Umbilical cord (tissue), 2 donors: ENCODE measurements at places on chromosomes 7 and 10.
A peak's percentile ranks its signal among the peaks of the same experiment; 100 is the strongest.

GRCh38 chr7:18903695-18904094 lies 213.7 kb downstream of the TWIST1 start:
- no peak for DNase-seq

DNA sequence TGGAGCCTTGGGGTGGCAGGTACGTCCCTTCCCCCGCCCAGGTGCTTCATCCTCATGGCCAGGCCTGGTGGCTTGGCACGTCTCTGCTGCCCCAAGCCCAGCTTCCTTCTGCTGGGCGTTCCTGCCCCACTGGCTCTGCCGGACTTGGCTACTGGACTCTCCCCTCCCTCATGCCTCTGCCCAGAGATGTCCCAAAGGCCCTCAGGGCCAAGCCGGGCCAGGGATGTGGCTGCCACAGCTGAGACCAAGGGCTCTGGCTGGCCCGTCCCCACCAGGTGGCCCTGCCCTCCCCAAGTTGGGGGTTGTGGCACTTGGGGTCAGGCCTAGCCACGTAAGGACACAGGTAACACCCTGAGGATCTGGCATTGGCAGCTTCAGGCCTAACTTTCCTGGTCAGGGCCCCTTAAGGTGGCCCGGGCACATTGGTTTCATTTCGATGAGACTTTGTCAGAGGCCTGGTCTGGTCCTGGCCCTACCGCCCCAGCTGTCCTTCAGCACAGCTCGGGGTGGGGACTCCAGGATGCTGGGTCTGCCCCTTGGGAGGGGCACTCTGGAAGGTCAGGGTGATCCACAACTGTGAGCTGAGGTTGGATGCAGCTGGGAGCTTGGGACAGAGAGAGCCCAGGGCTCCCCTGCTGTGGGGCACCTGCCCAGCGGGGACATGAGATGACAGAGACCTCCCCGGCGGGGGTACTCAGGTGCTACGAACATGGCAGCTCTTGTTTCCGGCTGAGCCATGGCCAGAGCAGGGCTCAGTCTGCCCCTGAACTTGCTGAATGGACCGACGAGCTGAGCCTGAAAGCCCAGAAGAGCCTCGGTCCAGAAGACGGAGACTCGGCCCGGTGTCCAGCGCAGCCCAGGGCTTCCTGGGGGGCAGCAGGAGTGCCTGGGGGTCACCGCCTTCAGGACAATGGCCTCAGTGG lies 2.9 kb downstream of the BHLHA15 start:
- no peak for DNase-seq

DNA sequence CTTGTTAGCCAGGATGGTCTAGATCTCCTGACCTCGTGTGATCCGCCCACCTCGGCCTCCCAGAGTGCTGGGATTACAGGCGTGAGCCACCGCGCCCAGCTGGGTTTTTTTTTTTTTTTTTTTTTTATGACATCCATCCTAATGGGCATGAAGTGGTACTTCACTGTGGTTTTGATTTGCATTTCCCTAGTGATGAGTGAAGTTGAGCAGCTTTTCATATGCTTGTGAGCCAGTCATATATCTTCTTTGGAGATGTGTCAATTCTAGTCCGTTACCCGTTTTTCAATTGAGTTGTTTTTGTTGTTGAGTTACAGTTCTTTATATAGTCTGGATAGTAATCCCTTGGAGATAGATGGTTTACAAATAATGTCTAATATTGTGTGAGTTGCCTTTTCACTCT lies 127.7 kb downstream of the SMURF1 start:
- DNase-seq: no peak

- peak; percentile 73 for DNase-seq
Measured at GRCh38 chr10:29736366-29737073, 101.7 kb upstream of the SVIL start.

- peak; percentile 14 for DNase-seq
Measured at GRCh38 chr7:35874886-35875285, 74.0 kb downstream of the SEPTIN7 start.

- no peak for DNase-seq
Measured at GRCh38 chr10:85593226-85593772, 773.3 kb downstream of the GRID1 start.

- no peak for DNase-seq
Measured at GRCh38 chr7:56537952-56538351, 421.7 kb upstream of the NUPR2 start.

DNA sequence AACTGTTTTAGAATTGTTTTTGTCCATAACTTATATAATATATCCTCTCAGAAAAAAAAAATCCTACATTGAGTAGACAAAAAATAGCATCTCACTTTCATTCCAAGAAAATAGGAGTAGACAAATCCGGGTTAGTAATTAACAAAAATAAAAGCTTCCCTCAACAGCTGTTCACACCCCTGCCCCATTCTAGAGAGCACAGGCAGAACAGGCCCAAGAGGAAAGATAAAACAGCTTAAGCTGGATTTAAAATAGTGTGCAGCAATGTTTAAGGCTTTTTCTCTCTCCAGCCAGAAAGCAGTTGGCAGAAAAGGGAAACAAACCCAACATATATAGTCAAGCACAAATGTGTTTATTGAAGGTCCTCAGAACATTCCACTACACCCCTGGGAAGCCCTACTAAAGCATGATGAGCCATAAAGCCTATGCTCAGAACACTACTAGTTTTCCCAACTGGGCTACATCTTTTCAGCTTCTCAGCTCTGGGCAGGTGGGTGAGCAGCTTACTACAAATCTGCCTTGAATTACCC lies 189.9 kb downstream of the MTERF1 start:
- peak; percentile 78 for DNase-seq

- DNase-seq: peak; percentile 57
Measured at GRCh38 chr7:90596671-90597562, 796 bp downstream of the CDK14 start.

DNA sequence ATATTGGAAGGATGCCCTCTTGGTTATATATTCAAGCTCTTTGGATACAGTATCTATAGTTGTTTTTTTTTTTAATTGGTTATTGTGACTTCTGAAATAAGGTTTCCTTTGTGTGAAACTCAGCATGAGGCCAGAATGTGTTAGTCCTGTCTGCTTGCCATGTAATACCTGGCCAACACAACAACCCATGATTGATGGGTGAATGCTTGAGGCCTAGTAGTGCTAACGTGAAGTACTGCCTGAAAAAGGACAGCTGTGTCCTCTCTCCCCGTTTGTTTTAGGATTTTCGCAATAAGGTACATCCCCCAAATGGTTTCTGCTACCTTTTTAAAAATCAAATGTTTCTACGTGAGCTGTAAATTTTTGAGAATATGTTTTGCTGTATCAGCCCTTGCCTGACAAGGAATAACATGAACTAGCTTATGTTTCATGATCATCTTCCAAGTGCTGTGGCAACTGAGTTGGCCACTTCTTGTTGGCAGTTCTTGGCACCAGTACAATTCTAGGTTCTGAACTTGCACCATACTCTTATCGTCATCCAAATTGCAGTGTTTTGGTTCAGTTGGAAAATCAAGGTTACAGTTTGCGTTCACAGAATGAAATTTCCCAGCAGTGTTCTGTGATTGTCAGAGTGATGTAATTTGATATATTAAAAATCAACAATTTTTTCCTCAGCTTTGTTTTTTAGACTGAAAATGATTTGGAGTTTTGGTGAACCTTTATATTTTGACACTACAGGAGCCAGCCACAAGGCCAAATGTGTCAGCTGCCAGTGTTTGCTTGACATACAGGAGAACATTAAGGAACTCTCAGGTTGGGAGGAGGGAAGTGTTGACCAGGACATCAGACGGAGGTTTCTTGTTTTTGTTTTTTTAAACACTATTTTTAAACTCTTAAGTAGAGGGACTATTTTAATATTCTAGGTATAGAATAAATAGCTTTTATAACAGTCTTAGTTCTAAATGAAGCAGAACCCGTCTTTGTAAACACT lies 13.5 kb upstream of the ASCC1 start:
- DNase-seq: no peak

DNA sequence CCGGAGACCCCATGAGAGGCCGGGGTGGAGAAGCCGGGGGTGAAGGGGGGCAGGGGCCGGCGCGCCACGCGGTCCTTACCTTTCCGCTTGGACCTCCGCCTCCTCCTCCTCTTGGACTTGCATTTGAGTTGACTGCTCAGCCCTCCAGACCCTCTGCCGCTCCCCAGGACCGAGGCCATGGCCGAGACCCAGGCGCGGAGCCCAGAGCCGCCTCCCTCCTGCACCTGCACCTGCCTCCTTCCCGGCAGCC lies 428 bp downstream of the ADARB2 start:
- DNase-seq: no peak

- peak; percentile 24 for DNase-seq
Measured at GRCh38 chr7:72080341-72080766, 331.8 kb downstream of the CALN1 start.

- no peak for DNase-seq
Measured at GRCh38 chr7:138382862-138383565, 77.0 kb upstream of the TRIM24 start.

GRCh38 chr10:90148116-90148855 lies 446.9 kb downstream of the KIF20B start:
- DNase-seq: peak; percentile 40

DNA sequence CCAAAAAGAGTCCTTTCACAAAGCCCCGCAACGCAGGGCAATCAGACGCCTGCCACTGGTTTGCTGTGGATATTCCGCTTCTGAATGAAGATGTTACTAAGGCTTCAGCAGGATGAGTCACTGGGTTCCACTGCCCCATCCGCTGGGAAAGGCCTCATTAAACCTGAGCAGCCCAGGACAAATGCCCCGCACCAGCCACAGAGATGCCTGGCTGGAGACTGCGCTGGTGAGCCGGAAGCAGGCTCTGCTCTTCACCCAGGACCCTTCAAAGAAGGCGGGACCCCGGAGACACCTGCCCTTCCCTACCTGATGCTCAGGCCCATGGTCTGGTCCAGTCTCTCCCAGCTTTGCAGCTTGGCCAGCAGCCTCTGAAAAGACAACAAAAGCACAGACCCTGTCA lies 19.8 kb downstream of the MAD1L1 start:
- DNase-seq: no peak

- DNase-seq: no peak
Measured at GRCh38 chr7:124697746-124698145, 67.8 kb downstream of the GPR37 start.

DNA sequence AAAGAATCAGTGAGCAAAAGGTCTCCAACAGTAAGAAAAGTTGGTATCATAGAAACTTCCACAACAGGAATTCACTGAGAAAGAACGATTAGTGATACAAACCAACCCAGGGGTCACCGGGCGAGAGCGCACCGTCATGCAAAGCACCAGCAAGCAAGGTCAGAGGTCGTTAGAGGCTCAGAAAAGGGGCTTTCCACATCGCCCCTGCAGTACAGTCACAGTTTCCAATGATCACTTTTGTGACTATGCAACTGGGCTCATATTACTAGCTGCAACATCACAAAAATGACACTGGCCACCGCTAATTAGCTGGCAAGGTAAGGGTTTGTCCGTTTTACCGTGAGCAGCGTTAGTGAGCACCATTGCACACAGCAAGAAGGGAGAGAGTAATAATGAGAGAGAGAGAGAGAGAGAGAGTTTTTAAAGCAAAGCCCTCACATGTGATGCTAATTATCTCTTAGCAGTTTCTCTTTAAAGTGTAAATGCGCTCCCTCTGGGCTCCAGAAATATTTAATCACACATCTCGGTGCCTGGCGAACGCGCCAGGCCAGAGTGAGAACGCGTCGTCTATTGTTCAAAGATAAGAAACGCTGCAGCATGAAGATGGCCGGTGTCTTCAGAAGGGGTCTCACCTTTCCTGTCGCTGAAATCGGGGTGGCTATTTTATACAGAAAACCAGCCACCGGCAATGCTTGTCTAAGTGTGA lies 237.5 kb downstream of the DNAJB6 start:
- no peak for DNase-seq

GRCh38 chr10:111872591-111872990 lies 311.0 kb downstream of the GPAM start:
- DNase-seq: no peak

GRCh38 chr7:15397159-15397550 lies 164.7 kb downstream of the AGMO start:
- DNase-seq: no peak

DNA sequence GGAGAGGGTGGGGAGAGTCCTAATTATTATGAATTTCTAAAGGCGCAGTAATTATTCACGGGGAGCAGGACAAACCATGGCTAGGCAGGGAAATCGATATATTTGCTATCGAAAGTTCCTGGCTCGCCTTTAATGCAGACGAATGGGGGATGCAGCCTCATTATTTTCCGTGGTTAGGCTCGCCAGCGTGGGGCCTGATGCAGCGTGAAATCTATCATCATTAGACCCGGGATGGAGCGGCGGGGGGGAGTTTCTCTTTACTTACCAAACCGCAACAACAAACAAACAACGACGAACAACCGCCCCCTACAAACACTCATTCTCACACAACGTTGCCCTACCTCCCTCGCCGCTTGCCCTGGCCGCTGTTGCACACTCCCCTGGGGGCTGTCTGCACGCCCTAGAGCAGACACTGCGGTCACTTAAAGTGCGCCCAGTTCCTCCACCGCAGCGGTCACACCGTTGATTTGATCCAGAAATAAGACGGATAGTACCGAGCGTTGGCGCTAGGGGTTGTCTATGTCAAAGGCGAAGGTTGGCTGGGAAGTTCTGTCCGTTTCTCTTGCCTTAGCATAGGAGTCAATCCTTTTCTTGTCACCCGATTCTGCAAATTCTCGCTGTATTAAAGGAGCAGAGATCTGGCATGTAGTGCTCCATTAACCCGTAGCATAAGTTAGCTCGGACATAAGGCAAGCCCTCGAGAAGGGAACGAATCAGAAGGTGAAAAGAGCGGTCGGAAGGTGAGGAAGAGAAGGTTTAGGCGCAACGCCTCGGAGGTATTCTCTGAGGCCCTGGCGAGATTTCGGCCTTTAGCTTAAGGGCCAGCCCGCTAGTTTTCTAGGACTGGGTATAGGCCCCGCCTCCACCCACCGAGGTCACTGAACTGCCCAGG lies 10.4 kb downstream of the NXPH1 start:
- DNase-seq: no peak

DNA sequence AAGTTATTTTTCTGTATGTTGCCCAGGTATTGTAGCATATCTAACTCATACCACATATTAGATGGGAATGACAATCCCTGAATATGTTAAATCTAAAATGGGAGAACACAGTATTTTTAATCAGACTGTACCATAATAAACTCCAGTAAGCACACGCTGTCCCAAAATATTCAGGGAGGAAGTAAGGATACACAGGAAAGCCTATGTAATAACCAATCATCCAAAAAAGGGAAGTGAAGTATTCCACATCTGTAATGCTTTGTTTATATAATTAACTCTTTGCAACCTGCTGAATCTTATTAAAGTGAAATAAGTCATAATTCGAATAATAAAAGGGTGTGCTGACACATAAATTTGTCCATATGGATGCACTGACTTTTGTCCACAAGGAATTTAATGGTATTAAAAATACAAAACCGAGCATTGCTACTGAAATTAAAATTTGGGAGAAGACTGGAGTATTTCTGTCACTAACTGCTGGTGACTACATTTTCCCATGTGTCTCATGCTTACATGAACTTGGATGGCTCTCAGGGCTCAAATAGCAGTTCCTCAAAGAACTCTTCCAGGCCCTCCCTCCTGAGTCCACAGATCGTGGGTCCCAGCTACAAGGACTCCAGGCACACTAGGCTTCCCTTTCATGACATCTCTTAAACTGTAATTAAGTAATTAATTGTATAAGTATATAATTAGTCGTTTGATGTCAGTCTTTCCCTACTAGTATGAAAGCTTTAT lies 120.6 kb downstream of the NEBL start:
- DNase-seq: no peak
